Hematopoietic multipotent progenitor cell treated with erythropoietin and hydrocortisone succinate and interleukin-3 and kit ligand, for 8 days (in vitro differentiated cells): ENCODE measurements at places on chromosomes 12 and 14.
A peak's percentile ranks its signal among the peaks of the same experiment; 100 is the strongest.

- DNase-seq, result no peak
Observed at GRCh38 chr12:73210548-73211204, 938.5 kb downstream of the TRHDE start.

- no peak for DNase-seq
Observed at GRCh38 chr12:79058342-79058741, 193.8 kb downstream of the SYT1 start.

DNA sequence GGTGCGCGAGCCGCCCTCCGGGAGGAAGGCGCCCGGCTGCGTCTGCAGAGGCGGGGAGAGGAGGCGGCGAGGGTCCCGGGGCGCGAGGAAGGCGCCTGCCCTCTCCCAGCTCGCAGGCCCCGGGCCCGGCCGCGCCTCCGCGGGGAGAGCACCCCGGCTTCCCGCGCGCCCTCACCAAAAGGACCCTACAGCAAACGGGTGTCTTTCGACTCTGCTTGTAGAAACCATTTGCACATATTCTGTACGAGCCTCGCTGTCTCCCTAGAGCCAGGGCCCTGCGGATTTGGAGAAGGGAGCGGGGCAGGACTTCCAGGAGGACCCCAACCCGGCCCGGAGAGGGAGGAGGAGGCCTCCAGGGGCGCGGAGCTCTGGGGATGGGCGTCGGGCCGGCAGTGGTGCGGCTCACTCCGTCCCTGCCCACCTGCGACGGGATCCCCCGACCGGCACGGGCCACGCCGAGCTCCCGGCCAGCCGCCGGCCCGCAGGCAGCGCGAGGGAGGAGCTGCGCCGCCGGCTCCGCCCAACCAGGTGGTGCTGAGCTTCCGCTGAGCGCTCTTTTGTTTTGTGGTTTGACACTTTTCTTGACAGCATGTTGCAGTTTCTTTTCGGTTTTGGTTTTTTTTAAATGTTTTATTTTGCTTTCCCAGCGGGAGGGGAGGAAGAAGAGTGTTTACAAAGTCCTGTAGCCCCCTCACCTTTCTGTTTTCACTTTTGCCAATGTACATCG lies 103.3 kb upstream of the FKBP4 start:
- DNase-seq, result peak; percentile 78

GRCh38 chr12:94405413-94406116 lies 54.1 kb downstream of the CEP83 start:
- DNase-seq, result no peak

DNA sequence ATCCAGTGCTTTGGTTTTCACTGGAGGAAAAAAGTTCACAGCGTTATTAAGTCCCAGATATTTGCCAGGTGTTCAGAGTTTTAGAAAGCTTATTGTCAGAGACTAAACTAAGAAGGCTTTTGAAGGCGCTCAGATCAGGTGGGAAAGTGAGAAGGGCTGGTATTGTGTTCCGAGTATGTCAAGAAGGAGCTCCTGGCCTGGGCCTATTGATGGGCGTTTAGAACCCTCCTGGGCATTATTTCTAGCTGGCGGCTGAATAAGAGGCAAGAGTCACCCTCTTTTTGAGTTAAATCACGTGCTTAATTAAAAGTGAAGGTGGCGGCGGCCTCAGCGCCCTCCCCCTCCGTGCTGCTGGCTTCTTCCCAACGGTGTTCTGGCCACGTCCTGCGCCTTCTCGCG lies 20.9 kb upstream of the GNS start:
- no peak for DNase-seq

DNA sequence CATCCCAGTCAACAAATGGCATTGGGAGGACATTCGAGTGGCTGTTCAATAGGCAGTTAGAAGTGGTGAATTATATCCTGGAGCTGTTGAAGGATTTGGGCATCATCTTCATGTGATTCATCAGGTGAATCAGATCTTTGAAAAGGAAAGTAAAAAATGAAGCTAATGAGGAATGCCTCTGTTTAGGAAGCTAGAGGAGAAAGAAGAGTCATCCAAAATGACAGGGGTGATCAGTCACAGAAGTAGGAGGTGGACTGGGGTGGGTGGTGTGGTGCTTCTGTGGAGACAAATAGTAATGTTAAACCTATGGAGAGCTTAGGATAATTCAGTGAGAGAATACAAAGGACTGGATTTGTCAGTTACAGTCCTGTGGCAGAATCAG lies 32.7 kb downstream of the DIP2B start:
- no peak for DNase-seq

GRCh38 chr12:88371416-88372183 lies 208.7 kb downstream of the KITLG start:
- no peak for DNase-seq

GRCh38 chr12:62136496-62136895 lies 123.7 kb upstream of the USP15 start:
- DNase-seq, result no peak

DNA sequence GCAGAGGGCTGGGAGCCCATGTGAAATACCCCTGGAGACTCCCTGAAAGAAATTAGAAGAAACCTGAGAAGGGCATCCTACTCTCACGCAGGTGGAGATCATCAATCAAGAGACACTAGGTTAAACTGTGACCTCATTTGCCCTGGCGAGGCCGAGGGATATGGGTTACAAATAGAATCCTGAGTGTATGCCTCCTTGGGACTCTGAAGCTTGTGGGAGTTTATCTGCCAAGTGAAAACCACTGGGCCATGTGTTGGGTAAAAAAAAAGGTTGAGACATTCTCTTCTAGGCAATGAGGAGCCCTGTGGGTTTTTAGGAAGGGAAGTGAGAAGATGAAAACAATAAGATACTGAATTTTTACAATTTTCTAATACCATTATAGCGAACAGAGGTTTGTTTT lies 160.7 kb upstream of the ARID2 start:
- no peak for DNase-seq

- no peak for DNase-seq
Observed at GRCh38 chr14:30387871-30388270, 171.1 kb upstream of the G2E3 start.

GRCh38 chr12:111102102-111102739 lies 181.8 kb upstream of the MYL2 start:
- no peak for DNase-seq

DNA sequence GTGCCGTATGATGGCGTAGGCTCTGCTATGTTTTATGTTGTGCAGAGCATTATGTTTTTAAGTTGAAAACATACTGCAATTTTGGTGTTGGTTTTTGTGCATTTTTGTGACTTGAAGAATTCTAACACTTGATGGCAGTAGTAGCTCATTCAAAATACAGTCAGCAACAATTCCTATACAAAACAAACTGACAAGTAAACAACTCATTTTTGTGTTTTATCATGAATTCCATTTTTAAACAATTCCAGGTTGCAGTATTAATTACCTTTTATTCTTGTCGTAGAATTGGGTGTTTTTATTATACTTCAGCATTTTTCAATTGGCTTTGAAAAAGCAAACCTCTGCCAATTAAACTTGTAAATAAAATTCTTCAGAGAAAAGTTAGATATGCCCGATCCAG lies 4.1 kb upstream of the CCER1 start:
- no peak for DNase-seq

GRCh38 chr14:26414103-26414502 lies 183.7 kb downstream of the NOVA1 start:
- no peak for DNase-seq
